ENCODE measurements at places on chromosomes 3 and 15. TPM values are rescaled to one million over a fixed set of nuclear protein-coding genes. Genes with fewer than 3 reads are reported as not detected.

DNA sequence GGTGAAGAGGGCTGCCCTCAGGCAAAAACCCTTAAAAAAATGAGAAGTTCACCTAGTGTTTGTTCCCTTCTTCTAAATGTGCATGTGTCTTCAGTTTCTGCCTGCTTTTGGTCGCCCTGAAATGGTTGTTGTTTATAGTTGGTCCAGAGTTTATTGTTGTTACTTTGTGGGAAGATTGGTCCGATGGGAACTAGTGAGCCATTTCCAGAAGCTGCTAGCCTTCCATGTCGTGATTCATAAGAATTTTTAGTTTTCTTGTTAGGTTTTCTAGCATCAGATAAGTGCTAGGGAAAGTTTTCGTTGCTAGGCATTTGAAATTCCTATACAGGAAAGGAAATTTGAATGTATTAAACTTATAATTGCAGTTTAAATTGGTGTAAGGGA is 33.7 kb downstream of the IFT122 start:
- DNase-seq, result no peak

The KLHL40 gene
- total RNA-seq, result not detected

The ARL13B gene
- total RNA-seq, result 19.1 TPM

GRCh38 chr15:80478075-80478474 is 73.9 kb downstream of the ARNT2 start:
- no peak for DNase-seq

- DNase-seq, result no peak
Measured at GRCh38 chr15:96474231-96474664, 143.7 kb downstream of the NR2F2 start.

GRCh38 chr15:93694033-93694432 is 537.3 kb upstream of the MCTP2 start:
- DNase-seq, result no peak

GRCh38 chr15:59419170-59419569 is 18.8 kb upstream of the FAM81A start:
- DNase-seq, result no peak

DNA sequence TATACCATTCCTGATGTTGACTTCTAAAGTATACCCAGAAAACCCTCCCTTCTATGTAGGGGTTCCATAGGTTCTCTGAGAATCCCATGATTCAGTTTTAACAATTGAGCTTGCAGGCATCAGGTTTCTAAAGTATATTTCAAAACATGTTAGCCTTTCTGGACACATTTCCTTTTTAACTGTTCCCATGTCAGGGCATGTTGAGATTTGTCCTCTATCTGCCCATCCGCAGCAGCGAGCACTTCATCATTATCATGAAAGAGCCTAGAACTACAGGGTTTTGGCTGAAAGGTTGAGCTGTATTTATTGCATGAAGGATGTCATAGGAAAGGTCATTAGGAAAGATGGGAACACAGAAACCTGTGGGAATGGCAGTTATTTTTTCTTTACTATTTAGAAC is 201.1 kb upstream of the BHLHE40 start:
- no peak for DNase-seq

DNA sequence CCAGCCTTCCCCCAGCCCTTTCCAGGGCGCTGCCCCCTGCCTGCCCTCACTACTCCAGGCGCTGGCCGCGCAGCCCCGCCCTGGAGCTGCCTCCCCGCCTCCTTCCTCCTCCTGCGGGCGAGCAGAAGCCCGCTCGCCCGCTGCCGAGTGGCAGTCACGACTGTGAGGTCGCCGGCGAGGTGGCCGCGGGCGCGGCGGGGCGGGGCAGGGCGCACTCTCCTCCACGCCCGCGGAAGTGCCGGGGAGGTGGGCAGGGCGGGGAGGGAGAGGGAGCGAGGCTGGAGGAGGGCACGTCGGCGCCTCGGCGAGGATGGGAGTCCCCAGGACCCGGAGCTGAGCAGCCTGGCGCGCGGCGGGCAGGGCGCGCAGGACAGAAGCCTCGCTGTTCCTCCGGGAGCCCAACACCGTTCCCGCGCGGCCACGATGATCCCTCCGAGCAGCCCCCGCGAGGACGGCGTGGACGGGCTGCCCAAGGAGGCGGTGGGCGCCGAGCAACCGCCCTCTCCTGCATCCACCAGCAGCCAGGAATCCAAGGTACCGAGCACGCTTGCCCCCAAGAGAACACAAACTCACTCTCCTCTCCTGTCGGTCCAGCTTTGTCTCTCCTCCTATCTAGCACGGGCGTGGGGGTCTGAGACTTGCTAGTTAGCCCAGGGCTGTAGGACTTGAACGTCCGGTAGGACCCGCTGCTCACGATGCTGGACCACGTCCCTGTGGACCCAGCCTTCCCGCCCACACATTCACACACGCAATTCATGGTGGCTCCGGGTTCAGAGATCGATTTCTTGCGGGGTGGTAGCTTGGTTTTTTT is at the start of gene STAC:
Gene STAC (plus strand): TSS at position 284 of the 811 bp plus-strand sequence. CDS start 140 bp downstream, at position 424.
- DNase-seq, result peak; percentile 85

GRCh38 chr15:63381301-63382204 is at the start of gene CA12:
Gene CA12, minus strand, starts transcription at chr15:63381846. Its CDS starts 126 bp downstream, at chr15:63381720.
- peak; percentile 81 for DNase-seq

The UBAP1L gene
- 5.4 TPM for total RNA-seq

DNA sequence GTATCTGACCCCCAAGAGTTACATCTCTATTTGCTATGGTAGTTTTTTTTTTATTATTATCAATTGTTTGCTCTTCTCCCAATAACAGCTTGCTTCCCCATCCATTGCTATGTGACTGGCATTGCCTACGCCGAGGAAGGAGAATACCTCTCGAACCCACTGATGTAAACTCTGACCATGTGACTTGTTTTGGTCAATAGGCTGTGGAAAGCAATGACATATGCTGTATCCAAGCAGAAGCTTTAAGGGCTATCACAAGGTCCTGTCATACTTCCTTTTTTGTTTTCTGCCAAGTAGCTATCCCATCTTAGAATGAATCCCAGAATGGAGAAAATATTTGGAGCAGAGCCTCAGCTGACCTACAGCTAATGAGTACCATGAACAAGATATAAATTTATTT is 111.0 kb upstream of the FRMD4B start:
- DNase-seq, result no peak

The CSPG5 gene
- 0.81 TPM for total RNA-seq

GRCh38 chr3:73908218-73908617 is 283.5 kb upstream of the PDZRN3 start:
- DNase-seq, result no peak

GRCh38 chr3:171240504-171240835 is 213.9 kb upstream of the SLC2A2 start:
- no peak for DNase-seq

DNA sequence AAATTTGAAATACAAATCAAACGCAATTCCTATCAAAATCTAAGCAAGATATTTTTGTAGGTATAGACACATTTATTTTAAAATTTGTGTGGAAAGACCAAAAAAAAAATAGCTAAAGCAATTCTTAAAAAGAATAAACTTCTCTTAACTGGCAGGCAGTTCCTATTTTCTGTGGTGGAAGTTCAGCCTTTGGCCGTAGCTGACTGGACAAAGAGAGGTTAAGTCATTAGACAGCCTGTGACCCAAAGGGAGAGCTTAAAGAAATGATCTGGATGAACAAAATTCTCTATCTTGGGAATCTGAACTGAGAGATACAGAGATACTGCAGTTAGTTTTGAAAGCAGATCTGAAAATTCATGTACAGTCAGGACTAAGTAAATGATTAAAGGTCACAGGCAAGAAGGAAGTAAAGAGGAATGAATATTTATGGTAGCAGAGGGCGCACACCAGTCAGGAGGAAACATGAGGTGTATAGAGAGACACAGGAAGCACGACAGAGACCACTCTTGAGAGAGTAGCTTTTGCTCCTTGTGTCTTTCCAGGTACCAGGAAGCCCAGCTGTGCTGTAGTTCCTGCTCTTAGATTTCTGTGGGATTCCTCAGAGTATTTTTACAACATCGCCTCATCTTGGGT is 57.5 kb downstream of the TPRG1 start:
- no peak for DNase-seq

The NDN gene
- 52.4 TPM for total RNA-seq

DNA sequence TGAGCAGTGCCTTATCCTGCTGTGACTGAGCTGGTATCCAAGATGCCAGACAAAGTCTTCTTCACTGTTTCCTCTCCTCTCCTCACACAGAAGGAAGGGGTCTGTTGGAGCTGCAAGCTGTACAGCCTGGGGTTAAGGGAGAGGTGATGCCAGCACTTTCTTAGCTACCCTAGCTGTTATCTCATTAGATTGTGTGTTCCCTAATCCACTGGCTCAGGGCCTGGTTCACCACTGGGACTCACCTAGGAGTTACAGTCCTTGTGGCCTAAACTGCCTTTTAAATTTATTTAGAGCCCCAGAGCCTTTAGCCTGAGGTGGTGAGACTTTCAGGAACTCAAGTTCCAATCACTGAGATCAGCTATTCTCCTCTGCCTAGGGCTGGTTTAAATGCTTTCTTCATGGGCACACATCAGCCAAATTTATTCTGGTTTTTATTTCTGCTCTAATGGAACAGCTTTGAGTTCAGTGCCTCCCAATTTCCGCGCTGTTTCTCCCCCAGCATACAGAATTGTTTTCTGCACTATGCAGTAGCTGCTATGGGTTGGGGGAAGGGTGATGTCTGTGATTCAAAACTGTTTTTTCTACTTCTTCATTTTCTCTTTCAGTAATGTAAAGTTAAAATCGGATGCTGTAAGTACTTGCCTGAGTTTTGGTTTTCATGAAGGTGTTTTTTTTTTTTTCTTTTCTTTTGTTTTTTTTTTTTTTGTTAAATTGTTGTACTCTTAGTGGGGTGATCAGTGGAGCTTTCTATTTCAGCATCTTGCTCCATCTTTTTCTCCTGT is 198.8 kb downstream of the DOCK3 start:
- no peak for DNase-seq

DNA sequence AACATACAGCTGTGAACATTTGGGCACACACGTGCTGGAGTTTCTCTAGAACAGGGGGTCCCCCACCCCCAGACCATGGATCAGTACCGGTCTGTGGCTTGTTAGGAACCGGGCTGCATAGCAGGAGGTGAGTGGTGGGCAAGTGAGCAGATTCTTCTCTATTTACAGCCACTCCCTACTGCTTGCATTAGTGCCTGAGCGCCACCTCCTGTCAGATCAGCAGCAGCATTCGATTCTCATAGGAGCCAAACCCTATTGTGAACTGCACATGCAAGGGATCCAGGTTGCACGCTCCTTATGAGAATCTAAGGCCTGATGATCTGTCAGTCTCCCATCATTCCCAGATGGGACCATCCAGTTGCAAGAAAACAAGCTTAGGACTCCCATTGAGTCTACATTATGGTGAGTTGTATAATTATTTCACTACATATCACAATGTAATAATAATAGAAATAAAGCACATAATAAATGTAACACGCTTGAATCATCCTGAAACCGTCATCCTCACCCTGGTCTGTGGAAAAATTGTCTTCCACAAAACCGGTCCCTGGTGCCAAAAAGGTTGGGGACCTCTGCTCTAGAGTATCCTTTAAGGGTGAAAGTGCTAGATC is 25.8 kb downstream of the CHRM5 start:
- no peak for DNase-seq

GRCh38 chr3:123379041-123379830 is 69.7 kb downstream of the ADCY5 start:
- no peak for DNase-seq

DNA sequence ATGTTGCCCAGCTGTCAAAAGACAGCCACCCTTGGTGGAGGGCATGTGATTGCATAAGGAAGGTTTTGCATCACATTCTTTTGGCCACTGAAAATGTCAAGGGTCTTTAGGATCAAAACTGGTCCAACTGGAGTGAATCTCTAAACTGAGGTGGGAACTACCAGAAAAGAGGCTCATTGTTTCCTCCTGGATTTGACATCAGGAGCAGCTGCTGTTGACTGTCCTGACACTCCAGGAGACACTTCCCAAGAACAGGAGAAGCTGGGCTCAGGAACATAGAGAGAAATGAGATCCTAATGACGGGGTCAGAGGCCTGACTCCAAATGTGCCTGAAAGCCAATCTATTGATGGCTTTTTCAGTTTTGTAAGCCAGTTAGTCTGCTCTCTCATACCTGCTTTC is 105.3 kb upstream of the LRIG1 start:
- no peak for DNase-seq

The OIP5 gene
- total RNA-seq, result not detected

- no peak for DNase-seq
Measured at GRCh38 chr3:133703915-133704314, 42.2 kb upstream of the TOPBP1 start.

GRCh38 chr15:41822471-41822870 is 5.4 kb upstream of the JMJD7 start:
- no peak for DNase-seq

- no peak for DNase-seq
Measured at GRCh38 chr3:64351713-64352638, 126.7 kb upstream of the PRICKLE2 start.

DNA sequence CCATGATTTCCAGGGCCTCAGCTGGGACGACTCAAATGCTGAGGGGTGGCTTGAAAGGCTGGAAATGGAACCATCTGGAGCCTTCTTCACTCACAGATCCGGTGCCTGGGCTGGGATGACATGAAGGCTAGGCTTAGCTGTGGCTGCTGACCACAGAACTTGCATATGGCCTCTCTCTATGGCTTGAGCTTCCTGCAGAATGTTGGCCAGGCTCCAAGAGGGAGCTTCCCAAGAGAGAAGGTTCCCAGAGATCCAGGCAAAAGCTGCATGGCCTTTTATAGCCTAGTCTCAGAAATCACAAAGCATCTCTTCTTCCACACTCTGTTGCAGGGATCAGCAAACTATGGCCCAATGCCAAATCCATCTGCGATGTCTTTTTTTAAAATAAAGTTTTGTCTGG is 44.8 kb downstream of the GATM start:
- no peak for DNase-seq

DNA sequence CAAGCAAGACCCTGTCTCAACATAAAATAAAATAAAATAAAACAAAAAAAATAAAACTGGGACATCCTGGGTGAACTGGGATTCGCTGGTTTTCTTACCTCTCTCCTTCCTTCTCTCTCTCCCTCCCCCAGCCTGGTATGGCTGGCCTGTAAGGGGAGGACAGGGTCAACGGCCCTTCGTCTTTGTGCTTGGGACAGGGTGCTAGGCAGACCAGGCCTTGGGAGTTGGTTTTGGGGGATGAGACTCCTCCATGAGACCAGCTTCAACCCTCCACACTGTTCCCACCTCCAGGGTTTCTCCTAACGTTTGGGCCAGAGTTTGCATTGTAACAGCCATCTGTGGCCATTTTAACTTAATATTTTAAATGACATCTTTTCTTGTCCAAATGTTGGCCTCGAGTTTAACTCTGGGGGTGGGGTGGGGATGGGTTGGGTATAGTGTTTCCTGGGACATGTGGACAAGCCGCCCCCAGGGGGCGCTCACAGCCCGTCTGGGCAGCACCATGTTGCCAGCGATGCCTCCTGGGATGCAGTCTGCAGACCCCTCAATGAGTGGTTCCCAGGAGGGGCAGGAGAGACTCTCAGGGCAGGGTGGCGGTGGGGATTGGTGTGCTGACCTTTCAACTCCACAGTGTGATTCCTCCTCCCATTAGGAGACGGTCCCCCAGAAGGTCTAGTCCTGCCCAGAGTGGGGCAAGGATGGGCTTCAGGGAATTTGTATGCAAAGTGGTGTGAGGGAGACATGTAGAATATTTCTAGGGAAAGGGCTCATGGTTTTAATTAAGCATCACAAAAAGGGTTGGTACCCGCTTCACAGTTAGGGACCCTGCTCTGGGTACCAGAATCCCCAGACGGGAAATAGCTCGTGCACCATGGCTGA is 37.7 kb upstream of the LCTL start:
- peak; percentile 78 for DNase-seq

The RAP2B gene
- 11.3 TPM for total RNA-seq

The IL20RB gene
- total RNA-seq, result 2.9 TPM
